ENCODE measurements at places on chromosomes 1 and 21.

DNA sequence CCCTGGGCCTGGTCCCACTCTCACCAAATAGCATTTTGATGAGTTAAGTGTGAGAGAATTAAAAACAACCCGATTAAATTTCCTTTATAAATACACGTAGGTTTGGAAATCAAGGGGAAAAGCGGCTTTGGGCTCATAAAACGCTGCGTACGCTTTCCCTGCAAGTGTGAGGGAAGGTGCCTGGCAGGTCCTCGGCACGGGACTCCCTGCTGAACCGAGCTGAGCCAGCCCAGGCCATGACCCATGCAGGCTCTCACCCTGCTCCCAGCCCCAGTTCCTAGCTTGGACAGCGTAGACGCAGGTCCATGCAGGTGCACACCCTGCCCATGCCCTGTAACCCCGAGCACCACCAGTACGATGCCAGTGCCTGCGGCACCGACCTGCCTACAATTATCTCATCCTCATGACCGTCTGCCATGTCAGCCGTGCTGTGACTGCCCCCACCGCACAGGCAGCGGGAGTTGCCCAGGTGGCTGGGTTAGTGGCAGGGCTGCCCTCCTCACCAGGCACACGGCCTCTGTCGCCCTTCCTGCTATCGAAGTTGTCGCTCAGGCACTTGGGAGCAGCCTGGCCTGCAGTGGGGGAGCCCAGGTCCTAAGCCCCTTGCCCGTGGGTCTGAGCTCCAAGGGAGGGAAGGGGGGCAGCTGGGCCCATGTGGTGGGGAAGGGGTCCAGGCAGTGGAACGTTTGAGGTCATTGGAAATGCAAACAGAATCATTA lies 41.0 kb upstream of the ACTRT2 start:
- no peak for DNase-seq

DNA sequence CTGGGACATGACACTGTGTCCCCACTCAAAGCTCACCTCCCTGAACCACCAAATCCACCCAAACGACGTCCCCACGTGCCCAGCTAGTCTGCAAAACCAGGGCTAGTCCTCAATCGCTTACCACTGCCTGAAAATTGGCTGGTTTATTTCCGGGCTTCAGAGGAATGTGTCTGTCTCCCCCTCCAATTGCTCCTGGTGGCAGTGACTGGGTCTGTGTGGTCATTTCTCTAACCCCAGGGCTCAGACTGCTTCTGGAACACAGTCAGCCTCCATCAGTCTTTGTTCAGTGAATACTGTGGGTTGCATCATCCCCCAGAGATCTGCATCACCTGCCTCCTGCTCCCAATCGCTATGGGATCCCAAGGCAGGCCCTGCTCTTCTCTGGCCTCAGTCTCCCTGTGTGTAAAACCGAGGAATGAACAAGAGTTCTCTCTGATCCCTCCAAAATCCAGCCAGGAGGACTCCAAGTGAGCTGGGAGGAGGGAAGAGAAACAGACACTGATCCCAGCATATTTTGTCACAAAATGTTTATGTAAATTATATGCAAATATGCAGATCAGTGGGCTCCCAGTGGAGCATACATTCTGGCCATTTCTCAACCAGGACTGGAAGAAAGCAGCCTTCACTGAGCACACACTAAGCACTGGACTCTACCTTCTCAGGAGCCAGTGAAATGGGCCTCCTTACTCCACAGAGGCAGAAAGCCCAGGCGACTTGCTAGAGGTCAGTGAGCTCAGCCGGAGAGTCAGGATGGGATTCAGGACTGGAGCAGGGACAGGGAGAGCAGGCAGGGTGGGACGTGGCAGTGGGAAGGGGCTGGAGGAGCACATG lies 20.9 kb downstream of the SDC3 start:
- DNase-seq, result no peak

DNA sequence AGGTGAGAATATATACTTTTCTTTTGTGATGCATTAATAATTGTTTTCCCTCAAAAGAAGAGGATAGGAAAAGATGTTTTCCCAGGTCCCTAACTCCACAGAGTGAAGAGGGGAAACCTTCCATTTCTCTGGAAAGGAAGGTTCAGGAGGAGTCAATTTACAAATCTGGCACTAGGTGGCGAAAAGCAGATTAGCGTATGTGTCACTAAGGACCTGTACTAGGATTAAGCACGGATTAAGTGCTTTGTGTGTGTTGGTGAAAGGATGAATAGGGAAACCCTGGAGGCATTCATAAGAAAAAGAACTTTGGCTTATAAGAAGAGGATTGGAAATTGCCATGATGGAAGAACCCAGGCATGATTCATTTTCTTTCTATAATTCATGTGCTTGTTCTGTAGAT lies 410.1 kb upstream of the PLXNA2 start:
- DNase-seq, result no peak

- no peak for DNase-seq
Observed at GRCh38 chr1:36034692-36035091, 49.2 kb upstream of the TEKT2 start.

- peak; percentile 17 for DNase-seq
Observed at GRCh38 chr1:109248797-109249629, at the start of gene CELSR2. CELSR2 (plus strand) TSS chr1:109249539; CDS start chr1:109250080, 541 bp downstream.

GRCh38 chr1:9105336-9105867 lies 23.5 kb downstream of the GPR157 start:
- no peak for DNase-seq

- DNase-seq, result no peak
Observed at GRCh38 chr1:155174324-155175280, 953 bp downstream of the TRIM46 start.

GRCh38 chr1:65232461-65232990 lies 76.8 kb upstream of the DNAJC6 start:
- DNase-seq, result no peak

DNA sequence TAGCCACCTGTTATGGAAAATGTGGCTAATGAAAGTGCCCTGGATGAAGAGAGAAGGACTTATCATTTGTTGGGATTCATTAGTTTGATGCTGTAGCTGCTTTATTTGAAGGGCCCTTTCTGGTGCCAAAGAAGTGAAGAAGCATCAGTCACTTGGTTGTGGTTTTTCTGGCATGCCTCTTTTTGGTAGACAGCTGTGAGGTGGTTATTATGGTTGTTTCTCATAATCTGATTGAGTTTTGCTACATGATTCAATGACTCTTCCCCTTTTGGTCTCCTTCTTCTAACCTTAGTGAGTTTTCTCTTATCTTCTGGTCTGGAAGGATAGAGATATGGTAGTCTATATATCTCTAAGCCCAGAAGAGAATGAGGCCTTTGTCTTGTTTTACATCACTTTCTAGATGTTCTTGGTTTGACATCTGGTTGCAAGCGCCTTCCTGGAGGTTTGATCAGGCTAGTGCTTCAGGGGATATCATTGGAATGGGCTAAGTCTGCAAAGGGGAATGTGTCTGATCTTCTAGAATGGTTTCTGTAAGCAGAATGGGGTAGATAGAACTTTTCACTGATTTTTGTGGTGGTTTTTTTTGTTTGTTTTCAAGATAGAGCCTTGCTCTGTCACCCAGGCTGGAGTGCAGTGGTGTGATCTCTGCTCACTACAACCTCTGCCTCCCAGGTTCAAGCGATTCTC lies 26.0 kb downstream of the ARID1A start:
- no peak for DNase-seq

DNA sequence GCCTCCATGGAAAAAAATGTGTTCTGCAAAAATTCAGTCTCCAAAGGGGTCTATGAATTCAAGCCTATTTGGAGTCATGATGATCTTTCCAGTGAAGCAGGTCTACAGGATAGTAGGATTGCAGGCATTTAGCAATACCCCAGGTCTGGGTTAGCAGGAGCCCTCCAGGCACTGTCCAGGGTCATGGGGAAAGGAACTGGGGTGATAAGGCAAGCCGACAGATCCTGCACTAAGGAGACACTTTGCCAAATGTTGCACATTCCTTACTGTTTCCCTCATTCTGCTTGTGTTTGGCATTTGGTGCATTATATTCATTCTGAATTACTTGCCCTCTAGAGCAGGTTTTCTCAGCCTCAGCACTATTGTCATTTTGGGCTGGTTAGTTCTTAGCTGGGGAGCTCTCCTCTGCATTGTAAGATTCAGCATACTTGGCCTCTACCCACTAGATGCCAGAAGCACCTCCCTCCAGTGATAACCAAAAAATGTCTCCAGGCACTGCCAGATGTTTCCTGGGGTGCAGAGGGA lies 333.3 kb upstream of the PLXNA2 start:
- no peak for DNase-seq

- DNase-seq, result no peak
Observed at GRCh38 chr1:183212870-183213269, 26.8 kb downstream of the LAMC2 start.

GRCh38 chr1:98201666-98202081 lies 280.8 kb upstream of the DPYD start:
- DNase-seq, result no peak

- DNase-seq, result no peak
Observed at GRCh38 chr1:63640633-63641567, 47.7 kb downstream of the PGM1 start.

GRCh38 chr1:68141071-68142021 lies 90.9 kb upstream of the DIRAS3 start:
- DNase-seq, result no peak

- DNase-seq, result no peak
Observed at GRCh38 chr1:94821636-94822305, 1.6 kb downstream of the SLC44A3 start.

GRCh38 chr1:197141575-197141974 lies 4.9 kb downstream of the ASPM start:
- DNase-seq, result no peak

GRCh38 chr1:55305735-55306134 lies 90.6 kb upstream of the USP24 start:
- DNase-seq, result no peak

GRCh38 chr1:214361636-214362035 lies 80.7 kb downstream of the SMYD2 start:
- DNase-seq, result no peak

DNA sequence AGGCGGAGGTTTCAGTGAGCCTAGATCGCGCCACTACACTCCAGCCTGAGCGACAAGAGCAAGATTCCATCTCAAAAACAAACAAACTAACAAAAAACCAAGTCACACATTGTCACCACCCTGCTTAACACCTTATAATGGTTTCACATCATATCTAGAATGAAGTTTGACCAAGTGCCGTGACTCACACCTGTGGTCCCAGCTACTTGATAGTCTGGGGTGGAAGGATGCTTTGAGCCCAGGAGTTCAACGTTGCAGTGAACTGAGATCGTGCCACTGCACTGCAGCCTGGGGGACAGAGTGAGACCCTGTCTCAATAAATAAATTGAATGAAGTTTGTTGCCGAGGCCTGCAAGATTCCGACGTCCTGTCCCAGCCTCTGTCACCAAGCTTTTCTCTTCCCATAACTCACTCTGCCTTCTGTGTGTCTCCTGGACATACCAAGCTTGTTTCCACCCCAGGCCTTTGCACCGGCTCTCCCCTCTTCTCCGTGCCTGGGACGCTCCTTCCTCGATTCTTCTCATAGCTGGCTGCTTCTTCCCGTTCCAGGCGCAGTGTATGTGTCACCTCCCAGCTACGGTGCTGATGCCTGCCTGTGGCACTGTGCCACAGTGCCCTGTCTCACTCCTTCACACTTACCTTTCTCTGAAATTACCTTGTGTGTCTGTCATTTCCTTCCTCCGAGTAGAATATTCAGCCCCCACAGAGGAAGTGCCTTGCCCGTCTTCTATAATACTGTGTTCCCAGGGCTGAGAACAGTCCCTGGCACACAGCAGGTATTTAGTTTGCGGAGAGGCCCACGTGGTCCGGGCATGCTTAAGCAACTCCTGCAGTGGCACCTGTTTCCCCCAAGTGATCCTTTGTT lies 3.8 kb upstream of the SELENON start:
- DNase-seq, result no peak

DNA sequence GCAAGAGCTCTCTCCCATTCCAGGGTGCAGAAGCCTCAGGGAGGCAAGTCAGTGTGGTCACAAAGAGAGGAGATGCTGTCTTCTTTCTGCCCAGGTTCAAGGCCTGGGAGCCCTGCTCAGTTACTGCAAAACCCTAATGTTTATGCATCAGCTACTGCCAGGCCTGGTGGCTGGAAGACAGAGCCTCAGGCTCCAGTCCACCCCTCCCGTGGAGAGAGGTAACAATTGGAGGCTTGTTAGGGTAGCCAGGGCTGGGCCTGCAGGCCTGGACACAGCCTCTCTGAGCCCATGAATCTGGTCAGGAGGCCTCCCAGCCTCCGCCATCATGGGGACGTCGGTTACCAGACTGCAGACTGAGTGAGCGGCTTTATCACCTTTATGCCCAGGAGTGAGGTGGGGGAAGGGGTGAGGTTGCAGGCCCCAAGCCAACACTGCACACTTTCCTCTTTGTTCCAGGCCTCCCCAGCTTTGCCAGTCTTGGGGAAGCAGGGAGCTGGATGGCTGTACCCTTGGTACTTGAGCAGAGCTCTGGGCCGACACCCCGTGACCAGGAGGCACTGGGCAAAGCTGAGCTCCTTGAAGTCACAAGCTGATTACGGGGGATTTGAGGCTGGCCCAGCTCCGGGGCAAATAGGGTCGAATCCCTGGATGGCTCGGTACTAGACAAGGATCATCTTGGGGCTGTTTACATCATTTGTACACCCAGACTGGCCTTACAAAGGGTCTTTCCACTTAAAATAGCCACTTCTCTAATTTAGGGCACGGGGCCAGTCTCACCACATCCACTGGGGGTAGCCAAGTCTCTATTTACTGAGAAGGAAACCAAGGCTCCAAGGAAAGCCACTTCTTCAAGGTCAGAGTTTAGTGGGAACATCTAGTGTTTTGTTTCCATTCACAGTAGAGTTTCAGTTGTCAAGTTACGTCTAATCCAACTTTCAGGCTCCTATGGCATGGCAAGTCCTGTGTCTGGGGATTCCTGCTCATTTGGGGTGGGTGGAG lies 5.2 kb downstream of the SLC2A1 start:
- no peak for DNase-seq

DNA sequence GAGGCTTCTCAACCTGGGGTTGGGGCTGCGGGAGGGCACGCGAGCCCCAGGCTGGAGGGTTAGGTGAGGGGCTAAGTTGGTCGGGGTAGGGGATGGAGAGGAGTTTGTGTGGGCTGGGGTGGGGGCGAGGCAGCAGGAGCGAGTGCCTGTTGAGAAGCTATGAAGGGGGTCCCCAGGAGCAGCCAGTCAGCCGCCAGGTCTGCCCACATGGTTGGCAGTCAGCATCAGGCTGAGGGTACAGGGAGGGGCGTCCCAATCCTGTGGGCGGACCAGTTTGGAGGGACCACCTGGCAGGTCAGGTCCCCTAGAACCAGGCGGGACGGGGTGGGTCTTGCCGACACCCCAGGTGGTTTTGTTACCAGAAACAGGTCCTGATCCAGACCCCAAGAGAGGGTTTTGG lies 400 bp upstream of the TRIM17 start:
- no peak for DNase-seq

GRCh38 chr1:199857108-199857507 lies 170.4 kb upstream of the NR5A2 start:
- DNase-seq, result no peak

- DNase-seq, result no peak
Observed at GRCh38 chr1:36087233-36088123, 1.2 kb upstream of the ADPRS start.
